Renal cortical epithelial cell (primary cell): ENCODE measurements at places on chromosomes 7 and 10.

DNA sequence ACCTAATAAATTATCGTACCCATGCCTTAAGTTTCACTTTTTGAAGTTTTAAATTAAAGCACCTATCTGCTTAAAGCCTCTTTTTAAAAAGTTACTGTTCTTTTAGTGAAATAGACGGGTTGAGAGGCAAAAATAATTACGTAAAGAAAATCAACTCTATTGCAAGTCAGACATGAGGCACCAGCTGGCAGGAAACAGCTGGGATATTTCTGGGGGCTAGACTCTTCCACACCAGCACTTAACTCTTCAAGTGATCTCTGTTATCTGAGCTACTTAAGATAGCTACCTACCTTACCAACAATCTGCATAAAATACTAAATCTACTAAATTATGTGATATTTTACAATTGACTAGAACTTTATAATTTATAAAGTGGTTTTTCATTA lies 35.8 kb downstream of the GBF1 start:
- no peak for DNase-seq

GRCh38 chr10:34899161-34899560 lies 84.1 kb upstream of the PARD3 start:
- no peak for DNase-seq

DNA sequence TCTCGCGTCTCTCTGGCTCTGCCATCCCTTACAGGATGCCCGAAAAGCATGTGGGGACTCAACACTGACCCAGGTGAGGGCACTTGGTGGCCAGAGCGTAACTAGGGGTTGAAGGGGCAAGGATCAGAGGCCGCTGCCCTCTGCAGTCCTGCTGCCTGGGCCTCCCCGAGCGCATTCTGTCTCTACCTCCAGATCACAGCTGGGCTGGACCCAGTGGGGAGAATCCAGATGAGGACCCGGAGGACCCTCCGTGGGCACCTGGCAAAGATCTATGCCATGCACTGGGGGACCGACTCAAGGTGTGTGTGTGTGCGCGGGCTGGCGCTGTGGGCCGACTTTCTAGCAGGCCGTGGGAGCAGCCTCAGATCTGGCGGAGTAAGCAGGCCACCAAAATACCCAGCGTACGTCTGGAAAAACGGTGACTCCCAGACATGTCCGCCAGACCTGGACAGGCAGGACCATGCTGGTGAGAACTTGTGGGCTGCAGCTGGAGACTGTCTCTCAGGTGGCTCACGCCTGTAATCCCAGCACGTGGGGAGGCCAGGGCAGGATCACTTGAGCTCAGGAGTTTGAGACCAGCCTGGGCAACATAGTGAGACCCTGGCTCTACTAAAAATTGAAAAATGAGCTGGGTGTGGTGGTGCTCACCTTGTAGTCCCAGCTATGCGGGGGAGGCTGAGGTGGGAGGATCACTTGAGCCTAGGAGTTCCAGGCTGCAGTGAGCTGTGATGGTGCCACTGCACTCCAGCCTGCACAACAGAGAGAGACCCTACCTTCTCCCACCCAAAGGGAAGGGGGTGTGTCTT lies 3.2 kb downstream of the GNB2 start:
- no peak for DNase-seq

- DNase-seq = no peak
These were observed 1.1 kb upstream of the TMEM130 start for GRCh38 chr7:98870807-98871491.

DNA sequence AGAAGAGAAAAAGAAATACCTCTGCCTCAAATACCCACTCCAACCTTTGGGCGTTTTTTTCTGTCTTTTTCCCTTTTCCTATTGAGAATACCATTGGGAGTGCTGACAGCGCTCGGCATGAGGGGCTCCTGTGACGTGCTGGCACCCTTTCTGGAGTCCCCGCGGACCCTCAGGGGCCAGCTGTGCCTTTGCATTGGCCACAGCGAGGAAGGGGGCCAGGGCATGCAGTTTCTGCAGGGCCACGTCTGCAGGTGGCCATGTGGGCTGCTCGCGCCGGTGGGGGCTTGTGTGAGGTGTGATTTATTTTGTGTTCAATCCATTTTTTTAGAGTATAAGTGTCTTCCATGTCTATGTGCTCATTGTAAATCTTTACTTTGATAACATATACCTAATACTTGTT lies 57.4 kb downstream of the INPP5A start:
- DNase-seq = no peak

- DNase-seq = no peak
These were observed 171.7 kb upstream of the INSYN2A start for GRCh38 chr10:127368101-127368500.
